ENCODE measurements at places on chromosomes 2 and 18.

- DNase-seq = no peak
Measured at GRCh38 chr2:26630669-26631360, 10.4 kb downstream of the CIB4 start.

GRCh38 chr2:38079116-38080052 is 3.4 kb upstream of the CYP1B1 start:
- DNase-seq = no peak

GRCh38 chr2:186589612-186590349 is at the start of gene ITGAV:
Gene ITGAV (plus strand): TSS chr2:186590056. CDS start chr2:186590339, 283 bp downstream.
- peak; percentile 87 for DNase-seq

- DNase-seq = no peak
Measured at GRCh38 chr18:49279041-49279440, 181.4 kb downstream of the DYM start.

DNA sequence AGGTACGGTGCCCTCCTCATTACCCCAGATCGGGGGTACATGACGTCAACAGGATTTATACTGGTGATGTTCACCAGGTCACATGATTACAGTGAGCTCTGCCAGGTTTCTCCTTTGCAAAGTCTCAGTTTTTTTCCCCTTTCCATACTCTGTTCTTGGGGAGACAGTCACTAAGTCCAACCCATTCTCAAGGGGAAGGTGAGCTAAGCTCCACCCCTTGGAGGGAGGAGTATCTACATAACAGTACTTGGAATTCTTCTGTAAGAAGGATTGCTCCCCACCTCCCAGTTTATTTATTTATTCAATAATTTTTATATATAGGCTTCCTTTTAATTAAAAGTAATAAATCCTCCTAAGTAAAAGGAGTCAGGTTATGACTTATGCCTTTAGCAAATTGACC is 34.1 kb upstream of the SOS1 start:
- DNase-seq = no peak

- no peak for DNase-seq
Measured at GRCh38 chr2:937530-937929, 13.1 kb upstream of the SNTG2 start.

- DNase-seq = no peak
Measured at GRCh38 chr2:148745151-148745851, 100.8 kb downstream of the EPC2 start.

- DNase-seq = no peak
Measured at GRCh38 chr18:32443706-32444215, 26.9 kb downstream of the GAREM1 start.

DNA sequence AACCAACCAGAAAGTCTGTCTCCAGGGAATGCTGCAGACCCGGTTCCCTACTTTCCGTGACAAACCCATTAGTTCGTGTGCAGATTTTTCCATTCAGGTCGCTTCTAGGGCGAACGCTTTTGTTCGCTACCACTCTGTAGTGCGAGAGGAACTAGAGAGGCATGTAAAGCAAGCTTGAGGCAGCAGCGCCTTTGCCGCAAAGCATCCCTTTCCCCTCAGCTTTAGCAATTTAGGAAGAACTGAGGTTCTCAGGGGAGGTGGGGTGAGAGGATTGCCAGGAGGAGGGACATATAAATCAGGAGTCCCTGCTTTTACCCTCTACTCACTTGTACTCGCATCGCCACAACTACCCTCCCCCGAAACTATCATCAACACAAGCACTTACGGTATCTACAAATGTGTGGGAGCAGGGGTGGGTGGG is 748 bp upstream of the ZNF804A start:
- no peak for DNase-seq

DNA sequence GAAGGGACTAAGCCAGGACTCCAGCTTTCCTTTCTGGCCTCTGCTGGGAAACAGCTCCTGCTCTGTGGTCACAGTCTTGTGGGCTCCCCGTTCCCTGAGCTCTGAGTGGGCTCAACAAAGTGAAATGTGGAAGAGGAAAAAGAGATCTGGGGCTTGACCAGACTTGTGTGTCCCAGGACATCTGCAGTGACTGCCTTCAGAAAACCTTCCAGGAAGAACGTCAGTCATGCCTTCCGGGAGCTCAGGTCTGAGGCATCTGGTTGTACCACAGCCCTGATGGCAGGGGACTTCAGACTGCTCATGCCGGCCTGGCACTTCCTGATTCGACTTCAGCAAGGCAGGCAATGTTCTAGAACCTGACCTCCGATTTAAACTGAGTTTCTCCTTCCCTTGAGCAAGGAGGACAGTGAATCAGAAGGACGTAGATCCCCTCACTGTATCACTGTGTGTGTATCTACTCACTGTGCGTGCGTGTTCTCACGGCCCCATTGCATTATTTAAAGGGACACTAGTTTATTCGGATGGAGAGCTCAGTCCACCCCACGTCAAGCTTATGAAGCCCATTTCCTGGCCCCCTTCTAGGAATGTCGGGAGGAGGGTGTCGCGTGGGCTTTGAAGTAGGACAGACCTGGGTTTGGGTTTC is 548 bp upstream of the FBLN7 start:
- DNase-seq = no peak

- DNase-seq = no peak
Measured at GRCh38 chr2:23027396-23027795, 357.6 kb upstream of the KLHL29 start.

- DNase-seq = no peak
Measured at GRCh38 chr2:166468124-166469024, 25.7 kb downstream of the SCN7A start.

GRCh38 chr2:238560234-238560633 is 133.5 kb downstream of the ASB1 start:
- no peak for DNase-seq

- DNase-seq = no peak
Measured at GRCh38 chr2:12120281-12121150, 374.1 kb downstream of the LPIN1 start.

- no peak for DNase-seq
Measured at GRCh38 chr18:46424898-46425297, 232.1 kb downstream of the LOXHD1 start.

DNA sequence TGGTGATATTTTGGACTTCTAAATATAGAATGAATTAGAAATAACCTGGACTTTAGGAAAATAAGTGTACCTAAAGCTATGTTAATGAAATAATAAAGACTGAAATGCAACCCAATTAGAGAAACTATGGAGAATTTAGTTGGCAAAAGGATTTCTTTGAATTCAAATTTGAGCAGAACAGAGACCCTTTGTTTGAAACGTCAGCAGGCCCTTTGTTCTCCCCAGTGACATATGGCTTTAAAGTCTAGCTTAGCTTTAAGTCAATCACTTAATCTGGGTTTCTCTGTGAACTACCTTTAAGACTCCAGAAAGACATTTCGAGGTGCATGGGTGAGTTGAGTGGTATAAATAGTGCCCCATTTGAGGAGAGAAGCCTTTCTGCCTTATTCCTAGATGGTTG is 130.5 kb upstream of the CREB1 start:
- no peak for DNase-seq

GRCh38 chr2:170739048-170739447 is 23.9 kb downstream of the SP5 start:
- DNase-seq = peak; percentile 77

- DNase-seq = no peak
Measured at GRCh38 chr18:47944972-47945852, 14.8 kb upstream of the SMAD2 start.

GRCh38 chr2:205655779-205656456 is 26.4 kb upstream of the NRP2 start:
- DNase-seq = no peak

DNA sequence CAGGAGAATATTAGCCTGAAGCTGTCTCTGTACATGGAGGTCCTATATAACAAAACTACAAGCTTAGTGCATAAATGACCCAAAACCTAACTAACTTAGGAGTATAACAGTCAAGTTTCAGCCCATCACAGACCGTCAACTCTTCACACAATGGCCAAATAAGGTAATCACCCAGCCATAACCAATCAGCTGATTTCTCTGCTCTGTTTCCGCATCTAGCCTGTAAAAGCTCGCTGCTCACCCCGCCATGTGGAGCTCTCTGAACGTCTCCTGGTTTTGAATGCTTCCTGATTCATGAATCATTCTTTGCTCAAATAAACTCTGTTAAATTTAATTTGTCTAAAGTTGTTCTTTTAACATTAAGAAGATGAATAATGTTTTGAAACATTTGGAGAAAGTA is 593.6 kb downstream of the TMX3 start:
- DNase-seq = no peak

GRCh38 chr18:8479789-8480188 is 129.4 kb upstream of the RAB12 start:
- DNase-seq = no peak

GRCh38 chr2:86213056-86213455 is 13.8 kb downstream of the MRPL35 start:
- no peak for DNase-seq

DNA sequence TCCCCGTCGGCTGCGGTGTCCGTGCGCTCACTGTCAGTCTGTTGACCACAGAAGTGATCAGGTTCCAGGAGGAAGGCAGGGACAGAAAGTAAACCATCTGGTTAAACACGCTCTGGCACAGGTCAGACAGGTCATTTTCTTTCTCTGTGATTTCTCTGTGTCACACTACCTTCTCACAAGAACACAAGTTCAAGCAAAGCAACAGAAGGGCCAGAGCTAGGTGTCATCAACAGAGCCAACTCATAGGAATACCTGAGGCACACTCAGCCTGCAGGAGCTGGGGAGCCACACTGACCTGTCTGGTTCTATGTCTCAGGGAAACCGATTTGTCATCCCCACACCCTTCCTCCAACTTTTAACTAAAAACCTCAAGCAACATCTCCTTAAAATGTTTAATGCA is 115.1 kb upstream of the ZBTB14 start:
- no peak for DNase-seq

GRCh38 chr2:157839162-157839801 is 36.8 kb downstream of the ACVR1 start:
- DNase-seq = peak; percentile 16

DNA sequence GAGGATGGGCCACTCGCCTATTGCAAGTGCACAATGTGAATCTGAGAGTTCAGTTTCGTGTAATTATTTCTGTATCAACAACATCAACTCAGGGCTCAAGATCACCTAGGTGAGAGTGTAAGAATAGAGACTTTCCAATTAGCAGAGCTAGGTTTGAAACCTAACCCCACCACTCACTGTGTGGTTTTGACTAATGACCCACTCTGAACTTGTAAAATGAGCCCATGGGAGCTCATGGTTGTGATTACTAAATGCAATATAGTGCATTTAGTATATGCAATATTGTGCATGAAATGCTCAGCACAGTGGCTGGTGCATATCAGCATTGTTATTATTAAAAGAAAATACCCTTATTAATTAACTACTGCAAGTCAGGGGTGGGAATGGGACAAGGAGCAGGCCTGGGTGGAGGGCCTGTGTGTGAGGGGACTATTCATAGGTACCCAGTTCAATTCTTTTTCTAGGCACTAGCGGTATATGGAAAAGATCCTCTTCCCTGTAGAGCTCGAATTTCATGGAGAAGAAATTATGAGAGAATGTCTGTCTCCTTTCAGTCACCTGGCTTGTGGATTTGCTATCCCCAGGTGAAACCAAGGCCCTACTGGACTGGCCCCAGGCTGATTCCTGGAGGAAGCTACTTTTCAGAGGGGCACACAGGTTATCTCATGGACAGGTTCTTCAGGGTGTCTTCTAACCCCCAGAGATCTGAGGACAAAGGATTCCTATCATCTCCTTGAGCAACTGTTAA is 169.5 kb downstream of the GFPT1 start:
- no peak for DNase-seq

GRCh38 chr2:88159955-88160415 is 10.2 kb upstream of the THNSL2 start:
- DNase-seq = peak; percentile 4
